Muscle of arm (tissue), 14 donors: ENCODE measurements at places on chromosomes 1 and 21. TPM values are rescaled to one million over a fixed set of nuclear protein-coding genes. Genes with fewer than 3 reads are reported as not detected.
A peak's percentile ranks its signal among the peaks of the same experiment; 100 is the strongest.

Gene BACE2
- polyA plus RNA-seq = 33.0 TPM

Gene NAV1
- 25.8 TPM for polyA plus RNA-seq

Gene AK5
- polyA plus RNA-seq = 8.5 TPM

Gene DNASE2B
- not detected for polyA plus RNA-seq

Gene CYP4A11
- polyA plus RNA-seq = not detected

DNA sequence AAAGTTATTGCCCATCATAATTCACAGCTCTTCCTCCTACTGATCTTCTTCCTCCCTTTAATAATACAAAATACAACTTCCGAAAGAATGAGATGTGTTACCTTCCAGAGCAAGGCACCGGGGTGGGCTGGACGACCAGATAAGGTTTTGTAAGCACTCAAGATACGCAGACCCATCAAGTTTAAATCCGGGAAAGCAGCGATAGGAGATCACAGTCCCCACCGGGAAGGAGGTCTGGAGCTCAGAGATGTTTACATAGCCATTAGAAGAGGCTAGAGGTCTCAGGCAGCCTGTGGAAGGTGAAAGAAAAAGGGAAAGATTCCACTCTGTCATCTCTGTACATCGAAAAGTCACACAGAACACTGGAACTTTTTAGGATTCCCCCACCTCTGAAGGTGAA lies 99.4 kb downstream of the SUSD4 start:
- DNase-seq = no peak

DNA sequence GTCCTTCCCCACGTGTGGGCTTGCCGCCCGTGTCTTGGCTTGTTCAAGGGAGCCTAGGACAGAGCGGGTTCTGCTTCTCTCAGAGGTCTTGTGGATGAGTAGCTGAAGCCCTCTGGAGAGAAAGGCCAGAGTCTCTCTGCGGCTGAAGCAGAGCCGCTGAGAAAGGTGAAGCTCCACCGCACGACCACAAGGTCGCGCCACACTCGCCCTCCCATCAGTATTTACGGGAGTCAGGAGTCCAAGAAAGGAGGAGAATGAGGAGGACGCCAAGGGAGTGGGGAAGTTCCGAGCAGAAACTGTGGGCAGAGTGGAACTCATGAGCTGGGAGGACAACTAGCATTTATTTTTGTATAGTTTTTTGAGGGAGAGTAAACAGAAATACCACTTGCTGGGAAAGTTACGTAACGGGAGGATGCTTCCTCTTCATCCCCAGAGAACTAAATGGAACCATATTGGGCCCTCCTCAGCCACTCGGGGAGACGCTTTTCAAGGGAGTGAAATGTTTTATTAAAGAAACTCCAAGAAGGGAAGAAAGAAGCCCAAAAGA lies 51.6 kb upstream of the HAO2 start:
- DNase-seq = no peak

- DNase-seq = no peak
Measured at GRCh38 chr1:224435999-224436398, 1.4 kb upstream of the WDR26 start.

- DNase-seq = peak; percentile 82
Measured at GRCh38 chr1:226603022-226603857, 54.7 kb downstream of the STUM start.

DNA sequence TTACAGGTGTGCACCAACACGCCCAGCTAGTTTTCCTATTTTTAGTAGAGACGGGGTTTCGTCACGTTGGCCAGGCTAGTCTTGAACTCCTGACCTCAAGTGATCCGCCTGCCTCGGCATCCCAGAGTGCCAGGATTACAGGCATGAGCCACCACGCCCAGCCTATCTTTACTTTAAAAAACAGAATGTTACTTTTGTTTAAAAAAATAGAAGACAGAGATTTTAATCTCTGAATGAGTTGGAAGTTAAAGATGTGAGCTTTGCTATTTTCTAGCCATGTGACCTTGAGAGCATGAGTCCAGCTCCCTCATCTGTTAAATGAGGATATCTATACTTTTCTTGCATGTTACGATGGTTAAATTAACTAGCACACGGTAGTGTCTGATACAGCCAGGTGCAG lies 3.9 kb upstream of the PUM1 start:
- DNase-seq = no peak

- no peak for DNase-seq
Measured at GRCh38 chr1:27571439-27572018, 32.4 kb downstream of the AHDC1 start.

GRCh38 chr1:203505526-203506204 lies 11.7 kb downstream of the OPTC start:
- no peak for DNase-seq

GRCh38 chr1:30685796-30686165 lies 37.6 kb downstream of the MATN1 start:
- DNase-seq = no peak

DNA sequence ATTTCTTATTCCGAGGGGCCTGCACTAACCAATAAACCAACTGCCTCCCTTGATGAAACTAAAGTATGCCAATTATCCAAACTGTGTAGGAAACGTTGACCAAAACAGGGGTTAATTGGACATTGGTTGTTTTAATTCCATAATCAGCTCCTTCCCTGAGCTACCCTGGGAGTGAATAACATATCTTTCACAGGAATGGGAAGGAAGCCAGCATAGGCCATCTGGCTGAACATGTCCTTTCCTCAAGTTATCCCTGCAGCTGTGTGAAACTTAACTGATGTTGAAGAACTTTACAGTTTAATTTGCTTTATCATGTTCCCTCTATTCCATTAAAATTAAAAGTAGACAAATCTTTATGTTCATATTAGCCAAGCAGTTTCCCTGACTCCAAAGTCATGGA lies 75.4 kb downstream of the NRIP1 start:
- DNase-seq = peak; percentile 60
